Kidney epithelial cell (primary cell): ENCODE measurements at places on chromosomes 2 and 18. TPM values are rescaled to one million over a fixed set of nuclear protein-coding genes. Genes with fewer than 3 reads are reported as not detected.

The FER1L5 gene
- total RNA-seq = 0.07 TPM in 1 of 2 replicates, not detected in the other

The SEPTIN10 gene
- total RNA-seq = 43.2 and 45.7 TPM in 2 replicates

The FBXO48 gene
- 0.54 and 0.68 TPM in 2 replicates for total RNA-seq

The SRD5A2 gene
- under 0.01 and 0.17 TPM in 2 replicates for total RNA-seq

The RBM43 gene
- total RNA-seq = 1.3 and 2.2 TPM in 2 replicates

The IL18RAP gene
- 0.07 TPM in 1 of 2 replicates, not detected in the other for total RNA-seq

The PRKRA gene
- 50.3 and 50.4 TPM in 2 replicates for total RNA-seq

DNA sequence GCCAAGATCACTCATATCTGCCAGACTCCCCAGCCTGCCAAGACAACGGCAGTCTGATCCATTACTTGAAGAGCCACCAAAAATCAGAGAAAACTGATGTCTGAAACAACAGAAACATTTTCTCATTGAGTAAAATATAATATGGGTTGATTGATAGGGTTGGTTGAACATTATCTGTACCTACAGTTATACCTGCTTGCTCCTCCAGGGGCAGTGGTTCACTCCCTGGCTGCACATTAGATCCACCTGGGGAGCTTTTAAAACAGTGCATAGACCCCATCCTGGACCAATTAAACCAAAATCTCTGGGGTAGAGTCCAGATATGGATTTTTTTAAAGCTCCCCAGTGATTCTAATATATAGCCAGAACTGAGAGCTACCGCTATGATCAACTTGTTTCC is 43.6 kb upstream of the SLC14A2 start:
- no peak for DNase-seq

- no peak for DNase-seq
These were observed 114.1 kb downstream of the NDUFA10 start for GRCh38 chr2:239910851-239911640.

DNA sequence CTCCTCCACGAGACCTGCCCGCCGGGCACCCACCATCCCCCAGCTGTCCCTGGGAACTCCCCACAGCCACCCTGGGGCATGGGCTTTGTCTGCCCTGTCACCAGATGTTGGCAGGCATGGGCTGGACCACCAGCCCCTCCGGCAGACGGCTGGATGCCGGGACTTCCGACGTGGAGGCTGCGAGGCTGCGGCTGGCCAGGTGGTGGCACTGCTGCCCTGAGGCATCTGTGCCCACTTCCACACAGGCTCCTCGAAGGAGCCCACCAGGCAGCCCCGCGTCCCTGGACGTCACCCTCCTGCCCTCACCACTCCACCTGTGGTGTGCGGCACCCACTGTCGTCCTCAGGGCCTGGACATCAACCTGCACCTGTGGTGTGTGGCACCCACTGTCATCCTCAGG is 319.9 kb upstream of the SALL3 start:
- DNase-seq = no peak

GRCh38 chr2:179574061-179574519 is 287.3 kb downstream of the ZNF385B start:
- DNase-seq = no peak

DNA sequence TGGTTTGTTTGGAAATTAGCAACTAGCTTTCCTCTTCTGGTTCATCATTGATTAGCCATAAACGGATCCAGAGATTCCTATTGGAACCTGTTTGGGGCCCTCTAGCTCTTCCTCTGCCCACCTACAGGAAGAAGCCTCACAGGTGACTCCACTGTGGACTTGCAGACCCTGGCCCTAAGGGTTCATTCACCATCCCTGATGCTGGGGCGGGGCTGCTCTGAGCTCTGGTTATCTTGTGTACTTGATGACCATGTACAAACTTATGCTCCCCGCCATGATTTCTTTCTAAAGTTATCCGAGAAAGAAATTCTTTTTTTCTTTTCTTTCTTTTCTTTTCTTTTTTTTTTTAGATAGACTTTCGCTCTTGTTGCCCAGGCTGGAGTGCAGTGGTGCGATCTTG is 33.9 kb upstream of the INHBB start:
- no peak for DNase-seq

GRCh38 chr18:75884728-75885127 is 457.2 kb upstream of the SMIM21 start:
- no peak for DNase-seq

DNA sequence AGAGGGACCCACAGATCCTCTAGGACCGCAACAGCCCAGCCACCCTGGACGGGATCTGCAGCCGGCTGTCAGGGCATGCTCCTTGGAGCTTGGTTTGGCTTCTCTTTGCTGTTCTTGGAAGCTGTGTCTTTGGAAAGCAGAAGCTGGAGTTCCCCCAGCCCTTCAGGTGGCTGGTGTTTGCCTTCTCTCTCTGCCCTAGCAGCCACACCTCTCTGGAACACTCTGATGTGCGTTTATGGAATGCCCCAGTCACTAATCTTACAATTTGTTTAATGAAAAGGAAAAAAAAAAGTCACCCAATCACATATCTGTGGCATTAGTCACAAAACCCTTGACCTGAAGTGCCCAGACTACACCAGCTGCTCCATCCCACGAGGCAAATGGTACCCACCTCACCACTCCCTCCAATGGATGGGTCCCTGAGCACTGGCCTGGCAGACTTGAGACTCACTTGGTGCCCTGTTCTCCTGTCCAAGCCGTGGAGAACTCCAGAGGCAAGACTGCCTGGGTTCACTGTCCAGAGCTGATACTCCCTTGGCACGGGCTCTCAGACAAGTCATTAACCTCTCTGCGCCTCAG is 70.2 kb upstream of the DAPL1 start:
- no peak for DNase-seq

GRCh38 chr2:226828191-226828590 is 7.7 kb upstream of the RHBDD1 start:
- no peak for DNase-seq

GRCh38 chr2:9685637-9686036 is 54.8 kb upstream of the YWHAQ start:
- DNase-seq = no peak

GRCh38 chr2:120933693-120934573 is 198.3 kb downstream of the GLI2 start:
- no peak for DNase-seq

DNA sequence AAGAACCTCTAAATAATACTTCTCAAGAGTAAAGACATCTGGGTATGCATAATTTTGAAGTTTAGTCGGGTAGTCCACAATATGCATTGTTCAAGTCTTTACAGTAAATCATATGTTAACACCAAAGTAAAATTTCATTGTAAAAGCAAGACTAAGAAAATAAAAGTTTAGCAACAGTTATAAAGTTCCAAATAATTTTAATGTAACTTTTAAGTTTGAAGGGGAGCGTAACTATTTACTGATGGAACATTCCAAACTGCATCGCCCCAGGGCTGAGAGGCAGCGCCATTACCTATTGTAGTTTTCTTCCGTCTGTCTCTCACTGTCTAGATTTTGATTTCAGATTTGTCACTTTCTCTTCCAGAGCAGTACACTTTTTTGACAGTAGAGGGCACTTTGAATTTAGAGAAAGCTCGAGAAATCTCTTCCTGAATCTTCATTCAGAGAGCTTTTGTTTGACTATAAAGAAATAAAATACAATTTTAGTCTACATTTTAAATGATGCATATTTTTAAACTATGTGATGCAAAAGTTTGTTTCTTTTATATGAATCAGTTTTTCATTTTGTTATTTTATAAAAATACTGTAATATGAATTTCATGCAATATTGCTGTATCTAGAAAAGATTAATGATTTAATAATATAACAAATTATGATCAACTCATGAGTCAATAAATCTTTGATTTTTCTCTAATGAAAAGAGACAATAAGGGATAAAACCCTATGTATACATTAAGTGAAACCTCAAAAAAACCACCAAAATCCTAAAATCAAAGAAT is 389.8 kb downstream of the FIGN start:
- no peak for DNase-seq

GRCh38 chr2:111905990-111906735 is 7.8 kb downstream of the MERTK start:
- DNase-seq = no peak

DNA sequence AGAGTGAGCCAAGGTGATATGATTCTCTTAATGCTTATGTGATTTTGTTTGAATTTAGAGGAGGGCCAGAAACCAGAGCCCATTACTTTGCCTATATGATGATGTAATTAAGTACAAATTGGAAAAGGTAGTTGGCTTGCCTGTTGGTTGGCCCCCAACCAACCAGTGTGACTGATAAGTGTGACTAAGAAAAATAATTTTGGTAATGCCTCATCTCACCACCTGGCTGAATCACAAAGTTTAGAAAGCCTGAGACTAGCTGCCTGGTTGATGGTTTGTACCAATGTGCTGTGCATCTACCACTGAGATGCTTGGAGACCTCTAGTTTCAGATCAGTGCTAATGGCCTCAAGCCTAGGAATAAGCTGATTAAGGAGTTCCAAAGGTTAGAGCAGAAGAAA is 338.7 kb downstream of the CDH2 start:
- DNase-seq = no peak

DNA sequence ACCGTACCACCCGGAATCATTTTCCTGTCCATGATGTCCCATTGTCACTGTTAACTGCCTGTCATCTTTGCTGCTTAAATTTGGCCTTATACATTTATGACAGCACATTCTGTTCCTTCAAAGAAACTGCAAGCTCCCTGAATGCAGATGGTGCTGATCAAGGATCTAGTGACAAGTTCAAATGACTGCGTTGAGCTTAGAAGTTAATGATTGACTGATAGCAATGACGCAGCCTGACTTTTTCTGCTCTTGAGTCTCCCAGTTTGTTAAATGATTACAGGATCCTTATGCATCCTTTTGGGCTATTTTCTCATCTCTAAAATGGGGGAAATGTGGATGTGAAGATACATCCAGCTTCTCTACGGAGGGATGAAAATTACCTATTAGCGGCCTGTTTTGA is 159.0 kb downstream of the DCC start:
- peak; percentile 55 for DNase-seq

- no peak for DNase-seq
These were observed 434.8 kb upstream of the SLC8A1 start for GRCh38 chr2:40886655-40887054.

- DNase-seq = no peak
These were observed 36.5 kb upstream of the HPCAL1 start for GRCh38 chr2:10266133-10266620.

- DNase-seq = no peak
These were observed 998 bp downstream of the RNF149 start for GRCh38 chr2:101307503-101307902.

- DNase-seq = no peak
These were observed 669.6 kb upstream of the VRK2 start for GRCh38 chr2:57376985-57377384.

GRCh38 chr2:238865015-238865719 is 17.3 kb downstream of the TWIST2 start:
- DNase-seq = no peak

GRCh38 chr2:32404691-32405090 is 47.9 kb downstream of the BIRC6 start:
- DNase-seq = no peak

- DNase-seq = no peak
These were observed 484 bp downstream of the AFF3 start for GRCh38 chr2:100141906-100142305.

DNA sequence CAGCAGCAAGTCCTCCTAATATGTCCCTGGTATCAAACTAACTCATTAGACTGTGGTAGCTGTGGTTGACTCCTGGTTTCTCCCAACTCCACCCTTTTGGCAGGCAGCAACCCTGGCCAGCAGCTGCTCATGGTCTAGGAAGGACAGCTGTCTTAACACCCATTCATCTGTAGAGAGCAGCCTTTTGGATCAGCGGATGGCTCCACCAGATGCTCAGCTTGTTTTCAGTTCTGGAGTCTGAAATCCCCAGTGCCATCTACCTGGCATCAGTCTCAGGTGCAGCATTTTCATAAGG is 100.5 kb downstream of the SPOPL start:
- DNase-seq = no peak

GRCh38 chr18:6775237-6775636 is 45.7 kb downstream of the ARHGAP28 start:
- DNase-seq = no peak

DNA sequence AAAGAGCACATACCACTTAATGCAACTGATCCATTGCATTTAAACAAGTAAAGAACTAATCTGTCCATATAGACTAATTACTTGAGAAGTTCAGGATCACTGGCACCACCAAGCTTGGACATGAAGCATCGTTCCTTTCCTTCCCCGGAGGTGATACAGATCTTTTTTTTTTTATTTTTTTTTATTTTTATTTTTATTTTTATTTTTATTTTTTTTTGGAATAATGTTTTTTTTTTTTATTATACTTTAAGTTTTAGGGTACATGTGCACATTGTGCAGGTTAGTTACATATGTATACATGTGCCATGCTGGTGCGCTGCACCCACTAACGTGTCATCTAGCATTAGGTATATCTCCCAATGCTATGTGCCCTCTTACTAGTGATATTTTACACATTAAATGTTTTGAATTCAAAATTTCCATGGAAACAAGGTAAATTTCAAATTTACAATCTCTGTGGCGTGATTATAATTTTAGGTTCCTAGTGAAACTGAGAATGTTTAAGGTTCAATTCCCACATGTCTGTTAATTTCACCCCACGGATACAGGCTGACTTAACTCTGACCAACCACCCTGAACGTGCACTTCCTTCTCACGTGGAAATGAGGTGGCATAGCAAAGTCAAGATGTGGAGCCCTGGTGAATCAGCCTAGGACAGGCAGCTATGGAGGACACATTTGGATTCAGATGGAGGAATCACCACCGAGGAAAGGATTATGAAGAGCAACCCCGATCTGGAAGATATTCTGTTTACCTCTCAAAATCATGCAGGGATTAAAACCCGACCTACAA is 101.6 kb upstream of the THOC1 start:
- DNase-seq = no peak

GRCh38 chr18:12326711-12327460 is 18.8 kb downstream of the TUBB6 start:
- no peak for DNase-seq
